ENCODE measurements at places on chromosomes 1 and 21. TPM values are rescaled to one million over a fixed set of nuclear protein-coding genes. Genes with fewer than 3 reads are reported as not detected.
A peak's percentile ranks its signal among the peaks of the same experiment; 100 is the strongest.

- H3K27ac ChIP-seq = no peak overlapping the region
- H3K36me3 ChIP-seq = no peaks in the 10 kb centered on the region
Observed at GRCh38 chr1:199242601-199243000, 603.8 kb downstream of the PTPRC start.

- no peaks in the 10 kb centered on the region for H3K27me3 ChIP-seq
- no peaks in the 10 kb centered on the region for H3K36me3 ChIP-seq
- no peak for DNase-seq
- H3K4me3 ChIP-seq = no peak overlapping the region
- no peak overlapping the region for H3K27ac ChIP-seq
Observed at GRCh38 chr1:71918630-71919029, 363.7 kb downstream of the NEGR1 start.

Gene CNR2
- total RNA-seq = 0.04 TPM

DNA sequence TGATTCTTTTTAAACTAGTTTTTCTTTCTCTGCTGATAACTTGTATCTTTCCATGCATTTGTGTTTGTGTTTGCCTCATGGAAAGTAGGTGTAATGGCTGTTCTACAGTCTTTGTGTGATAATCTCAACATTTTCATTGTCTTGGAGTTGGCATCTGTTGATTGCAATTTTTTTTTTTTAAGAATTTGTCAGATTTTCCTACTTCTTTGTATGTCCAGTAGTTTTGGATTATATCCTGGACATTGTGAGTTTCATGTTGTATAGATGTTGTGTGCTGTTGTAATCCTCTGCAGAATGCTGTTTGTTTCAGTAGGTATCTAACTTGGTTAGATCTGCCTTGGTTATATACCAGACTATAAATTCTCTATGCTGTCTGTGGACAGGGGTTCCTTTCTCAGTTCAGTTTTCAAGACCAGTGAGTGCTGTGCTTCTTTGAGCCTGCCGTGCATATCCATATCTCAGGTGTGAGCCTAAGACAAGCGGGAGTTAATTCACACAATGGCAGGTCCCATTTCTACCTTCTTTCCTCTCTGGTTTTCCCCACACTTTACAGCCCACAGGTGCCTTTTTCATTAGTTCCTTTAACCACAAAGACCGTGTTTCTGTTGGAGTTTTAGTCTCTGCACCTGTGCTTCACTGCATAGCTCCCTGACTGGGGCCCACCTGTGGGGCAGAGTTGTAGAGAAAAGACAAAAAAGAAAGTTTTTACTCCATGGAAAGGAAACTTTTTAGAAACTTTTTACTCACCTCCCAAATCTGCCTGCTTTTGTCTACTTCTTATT, 69.9 kb downstream of the ITSN1 start:
- H3K4me3 ChIP-seq = no peak overlapping the region
- no peak for DNase-seq
- no peaks in the 10 kb centered on the region for H3K27me3 ChIP-seq
- no peak overlapping the region for H3K27ac ChIP-seq
- no peaks in the 10 kb centered on the region for H3K36me3 ChIP-seq

Gene PRAMEF18
- total RNA-seq = not detected

Gene COL8A2
- not detected for total RNA-seq

Gene SYNC
- total RNA-seq = not detected

GRCh38 chr1:37940299-37940947, 6.4 kb downstream of the INPP5B start:
- H3K27ac ChIP-seq = no peak overlapping the region
- H3K4me1 ChIP-seq = peaks cover 3% of the 10 kb centered on the region
- no peak for DNase-seq
- H3K36me3 ChIP-seq = peaks cover 13% of the 10 kb centered on the region

GRCh38 chr1:25476186-25477097, 45.7 kb downstream of the MACO1 start:
- H3K4me1 ChIP-seq = peaks cover 53% of the 10 kb centered on the region
- peak overlapping the region; percentile 48 for H3K27ac ChIP-seq
- H3K36me3 ChIP-seq = peaks cover 14% of the 10 kb centered on the region
- no peak for DNase-seq
- H3K4me3 ChIP-seq = no peak overlapping the region

DNA sequence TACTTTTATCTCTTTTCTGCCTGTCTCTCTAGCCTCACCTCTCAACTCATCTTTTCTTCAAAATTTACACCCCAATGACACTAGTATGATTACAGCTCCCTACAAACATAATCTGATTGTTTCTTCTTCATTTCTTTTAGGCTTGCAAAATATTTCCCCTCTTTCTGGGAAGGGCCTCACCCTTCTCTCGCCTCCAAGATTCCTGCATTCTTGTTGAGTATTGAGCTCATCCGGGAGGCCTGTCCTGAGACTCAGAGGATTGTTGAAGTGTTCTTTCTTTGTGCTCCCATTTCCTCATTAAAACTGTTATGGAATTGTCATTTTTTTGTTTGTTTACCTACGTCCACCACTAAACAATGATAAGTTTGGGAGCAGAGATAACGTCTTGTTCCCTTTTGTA, 99.1 kb upstream of the CHRM3 start:
- no peak overlapping the region for H3K27ac ChIP-seq
- H3K36me3 ChIP-seq = no peaks in the 10 kb centered on the region
- H3K27me3 ChIP-seq = no peaks in the 10 kb centered on the region

DNA sequence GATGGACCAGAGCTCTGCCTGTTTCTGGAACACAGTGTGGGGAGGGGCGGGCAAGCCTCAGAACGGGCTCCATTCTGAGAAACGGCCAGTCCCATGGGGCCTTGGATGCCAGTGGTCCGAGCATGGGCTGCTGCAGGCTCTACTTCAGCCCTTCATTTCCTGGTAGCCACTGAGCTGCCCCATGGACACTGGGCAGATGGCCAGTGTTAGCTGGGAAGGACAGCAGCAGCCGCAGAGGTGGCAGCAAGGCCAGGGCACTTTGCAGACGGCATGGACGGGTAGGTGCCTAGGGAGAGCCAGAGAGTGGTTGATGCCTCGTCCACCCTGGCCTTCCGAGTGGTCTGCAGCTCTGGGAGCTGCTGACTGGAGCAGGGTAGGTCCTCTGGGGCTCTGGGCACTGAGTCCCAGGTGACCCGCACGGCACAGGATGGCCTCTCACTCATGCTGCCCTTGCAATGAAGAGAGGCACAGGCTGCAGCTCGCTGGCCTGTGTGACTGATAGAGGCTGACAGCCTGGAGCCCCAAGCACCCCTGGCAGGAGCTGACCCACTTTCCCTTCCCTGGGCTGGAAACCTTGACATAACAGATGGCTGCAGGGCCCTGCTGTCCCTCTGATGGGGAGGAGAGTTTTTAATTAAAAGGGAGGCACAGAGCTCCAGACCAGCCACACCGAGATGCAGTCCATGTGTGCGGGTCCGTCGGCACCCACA, 87.7 kb upstream of the COL6A1 start:
- no peak overlapping the region for H3K4me3 ChIP-seq
- H3K27ac ChIP-seq = no peak overlapping the region
- no peaks in the 10 kb centered on the region for H3K36me3 ChIP-seq
- no peak for DNase-seq
- H3K27me3 ChIP-seq = peaks cover 17% of the 10 kb centered on the region

GRCh38 chr1:242435200-242435599, 89.3 kb downstream of the PLD5 start:
- no peaks in the 10 kb centered on the region for H3K27me3 ChIP-seq
- no peaks in the 10 kb centered on the region for H3K4me1 ChIP-seq
- no peaks in the 10 kb centered on the region for H3K36me3 ChIP-seq
- H3K4me3 ChIP-seq = no peak overlapping the region
- H3K27ac ChIP-seq = no peak overlapping the region

GRCh38 chr1:13619909-13620308, 36.3 kb downstream of the PDPN start:
- H3K36me3 ChIP-seq = no peaks in the 10 kb centered on the region
- peaks cover 3% of the 10 kb centered on the region for H3K27me3 ChIP-seq

DNA sequence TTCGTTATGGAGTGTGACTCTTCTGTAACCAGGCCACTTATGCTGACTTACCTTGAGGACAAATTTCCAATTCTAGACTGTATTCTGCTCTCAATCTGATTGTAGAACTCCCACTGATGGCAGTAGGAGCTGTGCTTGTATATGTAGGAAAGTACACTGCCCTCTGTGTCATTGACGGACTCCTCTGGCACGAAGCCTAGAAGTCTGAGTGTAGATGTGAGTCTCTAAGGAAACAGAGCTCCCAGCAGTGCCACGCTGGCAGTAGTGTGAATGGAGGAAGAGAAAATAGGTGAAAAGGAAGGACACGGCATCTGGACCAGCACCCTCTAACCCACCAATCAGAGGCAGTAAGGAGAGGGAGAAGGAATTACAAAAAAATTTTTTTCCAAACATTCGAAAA, 130.4 kb upstream of the ADGRL2 start:
- no peaks in the 10 kb centered on the region for H3K36me3 ChIP-seq
- no peaks in the 10 kb centered on the region for H3K4me1 ChIP-seq
- H3K27me3 ChIP-seq = no peaks in the 10 kb centered on the region
- H3K27ac ChIP-seq = no peak overlapping the region

- H3K27ac ChIP-seq = no peak overlapping the region
- H3K4me1 ChIP-seq = peaks cover 25% of the 10 kb centered on the region
- H3K4me3 ChIP-seq = no peak overlapping the region
- no peaks in the 10 kb centered on the region for H3K27me3 ChIP-seq
Observed at GRCh38 chr1:230158415-230159291, 91.6 kb downstream of the GALNT2 start.

DNA sequence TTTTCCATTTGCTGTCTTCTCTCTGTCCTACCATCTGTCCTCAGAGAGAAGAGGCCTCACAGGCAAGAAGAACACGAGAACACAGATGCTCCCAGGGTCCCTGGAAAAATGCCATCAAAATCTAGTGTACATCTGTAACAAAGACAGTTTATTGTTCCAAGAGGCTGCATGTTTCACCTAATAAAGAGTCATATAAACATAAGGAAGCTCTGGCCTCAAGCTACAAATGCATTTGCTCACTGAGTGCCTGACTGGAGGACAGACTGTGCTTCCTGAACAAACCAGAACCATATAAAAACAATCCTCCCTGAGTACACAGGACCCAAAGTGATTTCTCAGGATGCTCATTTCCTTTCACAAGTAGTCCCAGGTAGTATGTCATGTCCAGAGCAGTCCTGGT, 76.3 kb upstream of the SLC44A3 start:
- peaks cover 2% of the 10 kb centered on the region for H3K27me3 ChIP-seq
- no peak for DNase-seq
- H3K4me3 ChIP-seq = no peak overlapping the region
- peaks cover 2% of the 10 kb centered on the region for H3K4me1 ChIP-seq
- no peaks in the 10 kb centered on the region for H3K36me3 ChIP-seq
- H3K27ac ChIP-seq = no peak overlapping the region

Gene AGT
- not detected for total RNA-seq

DNA sequence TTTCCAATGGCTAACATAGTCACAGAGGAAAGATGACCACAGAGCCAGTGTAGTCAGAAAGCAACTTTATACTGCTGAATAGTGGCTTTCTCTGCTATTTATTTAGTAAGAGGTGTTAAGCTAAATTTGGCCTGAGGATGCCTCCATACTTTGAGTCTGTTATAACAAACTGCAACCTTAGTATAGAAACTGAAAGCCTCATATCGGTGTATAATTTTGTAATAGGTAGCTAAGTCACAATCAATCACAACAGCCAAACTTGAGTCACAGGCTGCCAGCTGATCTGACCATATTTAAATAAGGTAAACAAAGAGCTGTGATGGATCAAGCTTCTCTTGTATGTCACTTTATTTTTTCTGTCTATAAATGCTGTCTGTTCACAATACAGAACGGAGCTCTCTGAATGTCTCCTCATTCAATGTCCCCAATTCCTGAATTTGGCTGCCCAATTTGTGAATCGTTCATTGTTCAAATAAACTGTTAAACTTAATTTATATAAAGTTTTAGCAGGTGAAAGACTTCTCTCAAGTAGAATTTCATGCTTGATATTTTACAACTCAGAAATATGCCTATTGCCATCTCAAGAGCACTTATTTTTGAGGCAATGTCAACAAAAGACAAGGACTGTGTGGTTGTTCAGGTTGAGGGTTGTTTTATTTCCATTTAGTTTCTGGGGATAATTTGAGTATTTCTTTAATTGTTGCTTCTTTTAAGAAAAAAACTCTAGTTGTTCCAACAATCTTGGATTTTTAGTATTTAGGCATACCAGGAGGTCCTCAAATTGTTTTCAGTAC, 339.7 kb upstream of the B3GALT2 start:
- no peak for DNase-seq
- no peak overlapping the region for H3K27ac ChIP-seq
- peaks cover 4% of the 10 kb centered on the region for H3K36me3 ChIP-seq
- H3K27me3 ChIP-seq = no peaks in the 10 kb centered on the region

GRCh38 chr1:91135799-91136198, 114.0 kb upstream of the ZNF644 start:
- H3K27me3 ChIP-seq = peaks cover 10% of the 10 kb centered on the region
- no peak for DNase-seq
- no peaks in the 10 kb centered on the region for H3K4me1 ChIP-seq

DNA sequence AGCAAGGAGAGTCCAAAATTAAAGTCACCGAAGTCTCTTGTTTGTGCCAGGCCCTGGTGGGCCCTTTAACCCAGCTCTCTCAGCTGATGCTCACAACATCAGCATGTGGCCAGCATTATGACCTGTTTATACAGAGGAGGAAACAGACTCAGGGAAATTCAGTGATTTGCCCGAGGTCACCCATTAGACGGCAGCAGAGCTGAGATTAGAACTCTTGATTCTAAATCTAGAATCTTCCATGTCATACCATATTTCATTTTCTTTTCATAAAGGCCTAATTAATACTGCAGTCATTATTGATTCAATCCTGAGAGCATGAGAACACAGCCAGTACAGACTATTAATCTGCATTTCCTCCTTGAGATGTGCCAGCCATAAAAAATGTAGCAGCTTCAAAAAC, 63.7 kb downstream of the KCNN3 start:
- peaks cover 13% of the 10 kb centered on the region for H3K4me1 ChIP-seq
- H3K27ac ChIP-seq = no peak overlapping the region
- H3K27me3 ChIP-seq = peaks cover 28% of the 10 kb centered on the region
- no peak overlapping the region for H3K4me3 ChIP-seq

DNA sequence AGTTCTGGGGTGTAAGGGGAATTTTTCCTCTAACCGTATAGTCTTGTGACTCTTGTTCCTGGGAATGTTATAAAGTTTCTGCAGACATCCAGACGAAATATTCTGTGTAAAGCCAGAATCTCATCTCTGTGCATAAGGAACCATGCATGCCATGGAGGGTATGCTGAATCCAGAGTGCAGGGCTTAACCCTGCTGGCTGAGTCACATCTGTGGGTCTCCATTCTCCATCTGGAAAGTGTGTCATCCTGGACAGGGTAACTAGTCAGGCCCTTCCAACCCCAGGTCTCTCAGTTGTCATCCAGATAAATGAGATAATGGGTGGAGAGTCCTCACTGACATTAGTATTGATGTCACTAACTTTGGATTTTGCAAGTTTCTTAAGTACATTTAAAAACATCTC, 48.8 kb downstream of the ATP5PO start:
- H3K27me3 ChIP-seq = no peaks in the 10 kb centered on the region
- no peak overlapping the region for H3K4me3 ChIP-seq
- DNase-seq = no peak
- H3K36me3 ChIP-seq = no peaks in the 10 kb centered on the region
- H3K27ac ChIP-seq = no peak overlapping the region

Data from activated CD4-positive, alpha-beta T cell treated with anti-CD3 and anti-CD28 coated beads, Interleukin-2, amount 10 ng/mL, durations not matched to agents 7 days and 5 days (primary cell).